Hepatic stellate cell (primary cell): ENCODE measurements at places on chromosomes 16 and 17.
A peak's percentile ranks its signal among the peaks of the same experiment; 100 is the strongest.

GRCh38 chr16:55372792-55373488 is 48.9 kb downstream of the IRX6 start:
- DNase-seq, result no peak

GRCh38 chr16:54373534-54374520 is 87.2 kb upstream of the IRX3 start:
- peak; percentile 14 for DNase-seq

DNA sequence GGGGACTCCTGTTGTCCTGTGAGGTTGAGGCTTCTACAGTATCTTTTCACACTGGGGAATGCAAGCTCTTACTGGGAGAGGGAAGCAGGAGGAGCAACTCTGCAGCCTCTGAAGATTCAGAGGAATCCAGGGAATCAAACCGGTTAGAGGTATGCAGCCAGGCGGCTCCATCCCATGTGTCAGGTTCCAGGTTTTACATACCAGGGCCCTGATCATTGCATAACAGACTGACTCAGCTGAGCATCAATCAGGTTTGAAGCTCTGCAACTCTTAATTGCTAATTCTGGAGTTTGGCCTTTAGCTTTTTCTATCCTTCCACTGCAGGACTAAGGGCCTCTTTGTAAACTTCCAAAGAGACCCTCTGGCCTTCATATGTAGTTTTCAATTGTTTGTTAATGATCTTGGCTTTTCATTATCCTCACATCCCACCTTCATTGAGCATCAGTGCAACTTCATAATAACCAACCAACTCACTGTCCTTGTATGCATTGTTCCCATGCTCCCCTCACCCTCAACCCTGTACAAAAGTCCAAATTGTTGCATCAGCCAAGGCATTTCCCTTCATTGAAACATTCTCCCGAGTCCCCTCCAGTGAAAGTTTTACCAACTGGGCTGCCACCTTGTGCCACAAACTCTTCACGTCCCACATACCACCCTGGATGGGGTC is 59.7 kb upstream of the DHX40 start:
- DNase-seq, result no peak

DNA sequence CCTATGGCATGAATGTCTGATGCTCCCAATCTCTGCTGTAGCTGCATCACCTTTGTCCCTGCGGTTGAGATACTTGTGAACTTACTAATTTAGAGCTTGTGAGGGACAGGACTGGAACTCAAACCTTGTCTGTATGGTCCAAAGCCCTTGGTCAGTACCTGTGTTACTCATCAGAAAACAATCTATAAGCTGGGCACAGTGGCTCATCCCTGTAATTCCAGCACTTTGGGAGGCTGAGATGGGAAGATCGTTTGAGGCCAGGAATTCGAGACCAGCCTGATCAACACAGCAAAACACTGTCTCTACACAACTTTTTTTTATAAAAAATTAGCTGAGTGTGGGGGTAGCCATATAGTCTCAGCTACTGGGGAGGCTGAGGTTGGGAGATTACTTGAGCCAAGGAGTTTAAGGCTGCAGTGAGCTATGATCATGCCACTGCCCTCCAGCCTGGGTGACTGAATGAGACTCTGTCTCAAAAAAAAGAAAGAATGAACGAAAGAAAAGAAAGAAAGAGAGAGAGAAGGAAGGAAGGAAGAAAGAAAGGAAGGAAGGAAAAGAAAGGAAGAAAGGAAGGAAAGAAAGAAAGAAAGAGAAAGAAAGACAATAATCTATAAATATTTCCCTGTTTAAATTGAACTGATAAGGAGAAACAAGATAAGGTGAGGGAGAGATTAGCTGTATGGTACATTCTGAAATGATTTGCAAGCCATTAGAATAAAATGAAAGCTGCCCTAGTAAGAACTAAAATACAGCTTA is 31.7 kb upstream of the MYH10 start:
- no peak for DNase-seq

- DNase-seq, result peak; percentile 46
These were observed 373 bp downstream of the CMC2 start for GRCh38 chr16:81006211-81006812.
